ENCODE measurements at places on chromosomes 16 and 17.

DNA sequence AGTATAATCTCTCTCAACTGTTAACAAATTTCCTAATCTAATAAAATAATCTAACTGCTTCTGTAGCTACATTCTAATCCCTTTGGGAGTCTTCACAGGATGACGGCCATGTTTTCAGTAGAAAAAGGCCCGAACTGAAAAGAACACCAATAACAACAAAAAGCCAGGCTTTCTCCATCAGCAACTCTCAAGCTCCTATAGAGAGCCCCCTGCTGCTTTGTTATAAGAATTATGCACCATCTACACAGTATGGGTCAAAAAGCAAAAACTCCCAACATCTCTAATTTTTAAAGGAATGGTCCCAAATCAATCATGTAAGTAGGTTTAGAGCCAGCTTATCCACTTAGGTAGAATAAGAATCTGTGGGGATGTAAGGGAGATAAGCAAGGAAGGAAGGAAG is 163.6 kb upstream of the C17orf78 start:
- no peak for DNase-seq

DNA sequence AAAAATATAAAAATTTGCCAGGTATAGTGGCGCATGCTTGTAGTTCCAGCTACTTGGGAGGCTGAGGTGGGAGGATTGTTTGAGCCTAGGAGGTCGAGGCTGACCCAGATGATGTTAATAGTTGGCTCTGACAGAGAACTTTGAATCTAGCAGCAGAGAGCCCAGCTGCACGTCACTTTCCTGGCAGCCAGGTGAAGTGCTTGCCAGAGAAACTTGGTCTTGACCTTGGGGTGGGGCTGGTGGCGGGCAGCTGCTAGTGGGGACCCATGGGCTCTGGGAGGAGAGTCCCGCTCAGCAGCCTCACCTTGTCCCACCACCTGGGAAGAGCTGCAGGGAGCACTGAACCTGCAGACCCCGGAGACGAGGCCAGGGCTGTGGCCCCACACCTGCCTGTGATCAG is 3.1 kb upstream of the C16orf74 start:
- DNase-seq = no peak

DNA sequence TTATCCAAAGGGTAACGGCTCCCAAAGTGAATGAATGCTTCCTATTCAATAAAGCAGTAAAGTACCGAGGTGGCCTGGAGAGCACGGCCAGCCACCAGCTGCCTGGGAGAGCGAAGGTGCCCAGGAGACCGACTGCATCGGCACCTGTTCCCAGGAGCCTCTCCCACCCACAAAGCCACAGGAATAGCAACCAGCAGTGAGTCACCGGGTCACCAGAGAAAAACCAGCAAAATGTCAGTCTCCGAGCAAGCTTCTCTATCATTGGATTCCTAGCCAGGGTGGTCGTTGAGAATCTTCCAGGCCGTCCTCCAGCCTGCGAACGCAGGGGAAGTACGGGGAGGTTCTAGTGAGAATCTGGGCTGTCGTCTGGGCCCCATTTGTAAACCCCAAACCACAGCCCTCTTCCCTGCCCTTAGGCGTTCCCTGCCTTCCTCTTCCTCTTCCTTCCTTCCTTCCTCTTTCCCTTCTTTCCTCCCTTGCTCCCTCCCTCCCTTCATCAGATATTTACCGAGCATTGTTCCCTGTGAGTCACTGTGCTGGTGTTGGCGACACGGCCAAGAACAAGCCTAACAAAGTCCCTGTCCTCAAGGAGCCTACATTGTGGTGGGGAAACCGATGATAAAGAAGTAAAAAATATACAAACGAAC is 114.6 kb downstream of the SLC39A11 start:
- DNase-seq = no peak

DNA sequence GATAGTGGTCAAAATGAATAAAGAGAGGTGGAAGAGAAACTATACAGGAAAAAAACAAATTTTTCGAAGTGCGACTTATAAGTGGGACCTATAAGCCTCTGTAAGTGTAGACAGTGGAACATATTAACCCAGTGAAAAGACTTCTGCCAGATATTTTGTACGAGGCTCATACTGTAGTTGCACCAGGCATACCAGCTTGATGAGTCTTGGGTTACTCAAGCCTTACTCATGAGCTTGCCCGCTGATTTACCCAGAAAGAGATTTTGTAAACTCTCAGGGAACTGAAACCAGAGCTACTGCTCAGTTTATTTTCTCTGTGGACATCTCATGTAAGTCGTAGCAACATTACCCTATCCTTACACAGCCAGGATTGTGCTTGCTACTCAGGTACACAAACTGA is 708.0 kb upstream of the SOX9 start:
- DNase-seq = no peak

DNA sequence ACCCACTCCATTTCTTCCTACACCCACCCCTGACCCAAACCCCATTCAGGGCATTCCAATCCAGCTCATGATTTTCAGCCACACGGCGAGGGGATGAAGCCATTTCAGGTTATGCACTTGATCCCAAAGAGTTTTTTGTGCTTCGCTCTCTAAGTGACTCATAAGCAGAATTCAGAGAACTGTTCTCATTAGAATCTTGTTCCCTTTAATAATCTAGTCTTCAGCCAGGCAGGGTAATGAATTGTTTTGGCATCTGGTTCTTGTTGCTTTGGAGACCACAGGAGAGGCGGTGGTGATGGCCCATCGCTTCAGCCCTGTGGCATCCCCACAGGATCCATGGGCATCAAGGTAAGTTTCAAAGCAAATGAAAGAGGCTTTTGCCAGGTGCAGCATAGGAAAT is 4.8 kb upstream of the KRT31 start:
- DNase-seq = no peak

GRCh38 chr17:54900457-54901229 is at the start of gene TOM1L1:
TSS of gene TOM1L1 (plus strand) at chr17:54900852. CDS start at chr17:54900866, 14 bp downstream.
- no peak for DNase-seq

GRCh38 chr16:87864331-87864989 is 4.8 kb downstream of the SLC7A5 start:
- DNase-seq = no peak

- no peak for DNase-seq
Measured at GRCh38 chr17:57890857-57891232, 41.0 kb upstream of the MRPS23 start.
